Osteoblast (primary cell): ENCODE measurements at places on chromosomes 12 and 14. TPM values are rescaled to one million over a fixed set of nuclear protein-coding genes. Genes with fewer than 3 reads are reported as not detected.

DNA sequence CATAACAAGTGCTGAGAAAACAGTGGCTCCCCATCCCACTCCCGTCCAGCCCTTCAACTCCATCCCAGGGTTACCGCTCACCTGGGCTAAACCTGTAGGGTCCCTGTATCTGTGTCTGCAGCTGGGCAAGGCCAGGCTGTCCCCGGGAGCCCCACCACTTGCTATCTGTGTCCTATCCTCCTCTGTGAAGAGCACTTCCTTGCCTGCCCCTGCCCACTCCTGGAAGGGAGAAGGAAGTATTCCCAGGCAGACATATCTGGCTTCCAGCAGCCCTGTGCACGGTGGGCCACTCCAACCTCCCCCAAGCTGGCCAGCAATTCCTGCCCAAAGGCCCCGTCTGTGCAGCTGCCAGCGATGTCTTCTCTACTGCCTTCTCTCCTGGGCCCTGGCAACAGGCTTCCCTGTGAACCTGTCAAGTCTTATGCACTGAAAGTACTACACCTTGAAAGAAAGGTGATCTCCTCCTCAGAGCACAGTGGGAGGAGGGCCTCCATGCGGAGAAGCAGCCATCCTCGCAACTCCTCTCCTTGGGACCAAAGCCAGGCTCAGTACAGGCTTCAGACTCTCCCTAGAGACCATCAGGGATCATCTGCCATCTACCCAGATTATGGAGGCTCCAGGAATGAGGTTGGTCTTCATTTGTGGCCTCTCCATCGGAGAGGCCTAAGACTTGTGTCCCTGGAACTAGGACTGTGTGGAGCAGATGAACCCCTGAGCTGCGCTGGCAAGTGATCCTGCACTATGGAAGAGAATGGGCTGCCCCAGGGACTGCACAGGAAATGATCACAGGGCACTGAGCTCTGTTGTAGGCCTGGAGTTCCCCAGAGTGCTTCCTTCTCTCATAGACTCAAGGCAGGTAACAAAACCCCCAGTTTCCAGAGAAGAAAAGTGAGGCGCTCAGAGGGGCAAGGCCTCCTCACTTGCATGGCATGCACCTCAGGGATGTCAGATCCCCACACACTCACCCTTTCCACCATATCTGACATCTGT lies 663.6 kb downstream of the BCL11B start:
- no peak for DNase-seq

DNA sequence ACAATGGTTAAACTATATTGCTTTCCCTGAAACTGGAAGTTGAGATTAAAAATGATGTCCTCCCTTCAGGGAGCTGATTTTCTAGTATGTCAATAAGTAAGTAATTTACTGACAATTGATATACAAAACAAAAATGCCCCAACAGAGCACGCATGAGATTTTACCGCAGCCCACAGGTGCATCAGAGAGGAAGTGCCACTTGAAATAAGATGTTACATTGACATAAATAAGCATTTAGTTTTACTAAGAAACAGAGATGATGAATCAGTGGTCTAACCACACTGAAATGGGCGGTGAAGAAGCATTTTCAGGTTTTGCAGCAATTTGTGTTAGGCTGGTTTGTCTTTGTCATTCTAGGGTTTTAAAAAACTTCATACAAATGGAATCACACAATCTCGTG lies 8.8 kb upstream of the CLECL1 start:
- no peak for DNase-seq

GRCh38 chr14:49879646-49880204 lies 13.2 kb upstream of the ARF6 start:
- DNase-seq, result no peak

- no peak for DNase-seq
Observed at GRCh38 chr12:98901189-98901588, 256.1 kb downstream of the APAF1 start.

TTLL5 gene
- total RNA-seq, result 28.3 and 30.4 TPM in 2 replicates

DNA sequence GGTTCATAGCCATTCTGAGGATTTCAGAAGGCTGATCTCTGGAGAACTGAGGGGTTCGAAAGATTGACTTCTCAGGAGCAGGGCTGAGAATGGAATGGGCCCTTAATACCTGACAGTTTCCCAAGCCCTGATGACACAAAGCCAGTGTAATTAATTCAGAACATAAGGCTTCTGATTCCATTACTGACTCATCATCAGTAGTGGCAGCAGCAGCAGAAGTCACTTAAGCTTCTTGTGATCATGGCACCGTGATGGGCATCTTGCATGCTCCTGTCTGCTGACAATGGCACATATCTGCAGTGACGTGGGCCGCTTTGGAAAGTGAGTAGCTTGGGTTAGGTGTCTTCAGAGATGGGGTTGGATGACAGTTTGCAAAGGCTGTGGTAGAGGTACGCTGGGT lies 38.2 kb upstream of the GSG1 start:
- DNase-seq, result no peak

DNA sequence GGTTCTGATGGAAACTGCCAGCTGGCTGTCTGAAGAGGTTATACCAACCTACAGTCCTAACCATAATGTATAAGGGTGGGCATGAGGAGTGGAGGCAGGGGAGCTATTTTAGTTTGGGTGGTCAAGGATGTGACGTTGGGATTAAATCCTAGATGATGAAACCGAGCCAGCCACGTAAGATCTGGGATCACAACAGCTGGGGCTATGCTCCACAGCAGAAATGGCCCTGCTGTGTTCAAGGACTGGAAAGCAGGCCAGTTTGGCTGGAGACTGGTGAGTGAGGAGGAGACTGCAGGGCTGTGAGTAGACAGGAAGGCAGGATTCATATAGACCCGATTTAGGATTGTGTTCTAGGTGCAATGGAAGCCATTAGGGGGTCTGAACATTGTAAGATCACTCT lies 66.1 kb downstream of the SAMD4A start:
- no peak for DNase-seq

GRCh38 chr14:20494935-20495766 lies 10.2 kb upstream of the RNASE10 start:
- DNase-seq, result no peak

OAS2 gene
- total RNA-seq, result 8.3 and 18.1 TPM in 2 replicates

- DNase-seq, result no peak
Observed at GRCh38 chr12:123595729-123596128, 6.2 kb upstream of the DDX55 start.

CACNA1C gene
- 19.2 and 22.4 TPM in 2 replicates for total RNA-seq

- no peak for DNase-seq
Observed at GRCh38 chr14:33239465-33239864, 300.8 kb downstream of the NPAS3 start.

GRCh38 chr14:68426661-68427549 lies 366.0 kb downstream of the ZFP36L1 start:
- DNase-seq, result peak; percentile 1

- peak; percentile 42 for DNase-seq
Observed at GRCh38 chr14:104931771-104932675, 7.3 kb downstream of the PLD4 start.

DNA sequence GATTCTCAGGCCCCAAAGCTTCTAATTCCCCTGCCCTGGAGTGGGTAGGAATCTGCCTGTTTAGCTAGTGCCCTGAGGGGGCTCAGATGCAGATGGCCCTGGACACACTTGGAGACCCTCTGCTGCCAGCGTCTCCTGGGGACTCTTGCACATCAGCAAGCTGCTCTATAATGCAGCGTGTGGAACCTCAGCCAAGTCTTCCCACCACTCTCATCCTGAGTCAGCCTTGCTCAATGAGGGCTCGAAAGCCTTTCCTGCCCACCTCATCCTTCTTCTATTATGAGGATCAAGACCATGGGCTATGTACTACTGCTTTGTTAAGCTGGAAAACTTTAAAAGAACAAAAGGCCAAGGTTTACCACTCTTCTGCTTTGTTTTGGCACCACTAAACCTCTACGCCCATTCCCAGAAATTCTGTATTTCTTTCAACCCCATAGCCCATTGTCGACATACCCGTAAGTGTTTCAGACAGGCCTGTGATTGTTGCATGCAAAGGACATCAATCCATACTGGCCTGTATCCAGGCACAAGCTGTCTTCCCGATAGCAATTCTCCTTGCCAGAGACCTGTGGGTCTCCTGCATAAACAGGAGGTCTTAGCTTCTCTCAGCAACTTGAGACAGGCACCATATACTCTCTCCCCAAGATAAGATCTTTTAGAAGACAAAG lies 246.9 kb downstream of the DPF3 start:
- DNase-seq, result no peak

PGF gene
- total RNA-seq, result 16.3 and 24.5 TPM in 2 replicates

GRCh38 chr14:73058922-73059673 lies 764 bp downstream of the RBM25 start:
- DNase-seq, result peak; percentile 79

RIMBP2 gene
- not detected in 2 replicates for total RNA-seq

DNA sequence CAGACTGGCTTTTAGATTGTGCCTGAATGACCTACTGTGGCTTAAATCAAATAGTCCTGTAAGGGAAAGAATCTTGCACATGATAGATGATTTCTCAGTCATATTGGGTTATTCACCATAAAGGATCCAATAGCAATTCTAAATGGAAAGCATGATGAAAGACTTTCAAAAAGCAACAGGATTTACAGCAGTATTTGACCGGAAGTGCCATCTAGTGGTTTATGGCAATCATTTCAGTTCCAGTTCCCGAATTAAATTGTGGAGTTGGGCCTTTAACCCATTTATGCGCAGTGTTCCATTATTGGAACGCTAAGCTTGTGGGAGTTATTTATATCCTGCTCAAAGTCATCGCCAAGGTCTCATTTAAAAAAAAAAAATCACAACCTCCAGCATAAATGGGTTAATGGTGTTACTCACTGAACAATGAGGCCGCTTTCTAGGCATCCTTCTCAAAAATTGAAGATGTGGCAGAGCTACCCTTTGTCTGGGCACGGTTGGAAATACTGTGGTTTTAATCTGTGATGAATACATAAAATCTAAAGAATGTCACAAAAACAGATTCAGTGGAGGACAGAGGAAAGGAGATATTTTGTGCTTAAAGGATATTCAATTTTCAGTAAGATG lies 60.8 kb upstream of the REP15 start:
- DNase-seq, result peak; percentile 53

- peak; percentile 88 for DNase-seq
Observed at GRCh38 chr12:19130224-19131024, 891 bp downstream of the PLEKHA5 start.
